ENCODE measurements at places on chromosomes 1 and 21. TPM values are rescaled to one million over a fixed set of nuclear protein-coding genes. Genes with fewer than 3 reads are reported as not detected.
A peak's percentile ranks its signal among the peaks of the same experiment; 100 is the strongest.

DNA sequence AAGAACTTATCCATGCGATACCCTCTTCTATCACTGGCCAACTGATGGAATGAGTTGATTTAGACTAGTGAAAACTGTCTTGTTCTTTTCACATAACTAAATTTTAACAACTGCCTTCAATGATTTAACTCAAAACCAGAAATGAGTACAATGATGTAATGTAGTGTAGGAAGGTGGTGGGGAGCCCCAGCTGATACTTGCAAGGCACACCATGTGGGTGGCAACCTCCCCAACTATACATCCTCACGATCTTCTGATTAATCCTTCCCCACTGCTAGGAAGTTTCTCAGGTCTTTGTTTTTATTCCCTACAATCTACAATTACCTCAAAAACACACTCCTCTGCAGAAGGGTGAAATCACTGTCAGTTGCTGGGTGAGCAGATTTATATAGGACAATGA, 100.7 kb downstream of the KCTD3 start:
- DNase-seq, result no peak

DNA sequence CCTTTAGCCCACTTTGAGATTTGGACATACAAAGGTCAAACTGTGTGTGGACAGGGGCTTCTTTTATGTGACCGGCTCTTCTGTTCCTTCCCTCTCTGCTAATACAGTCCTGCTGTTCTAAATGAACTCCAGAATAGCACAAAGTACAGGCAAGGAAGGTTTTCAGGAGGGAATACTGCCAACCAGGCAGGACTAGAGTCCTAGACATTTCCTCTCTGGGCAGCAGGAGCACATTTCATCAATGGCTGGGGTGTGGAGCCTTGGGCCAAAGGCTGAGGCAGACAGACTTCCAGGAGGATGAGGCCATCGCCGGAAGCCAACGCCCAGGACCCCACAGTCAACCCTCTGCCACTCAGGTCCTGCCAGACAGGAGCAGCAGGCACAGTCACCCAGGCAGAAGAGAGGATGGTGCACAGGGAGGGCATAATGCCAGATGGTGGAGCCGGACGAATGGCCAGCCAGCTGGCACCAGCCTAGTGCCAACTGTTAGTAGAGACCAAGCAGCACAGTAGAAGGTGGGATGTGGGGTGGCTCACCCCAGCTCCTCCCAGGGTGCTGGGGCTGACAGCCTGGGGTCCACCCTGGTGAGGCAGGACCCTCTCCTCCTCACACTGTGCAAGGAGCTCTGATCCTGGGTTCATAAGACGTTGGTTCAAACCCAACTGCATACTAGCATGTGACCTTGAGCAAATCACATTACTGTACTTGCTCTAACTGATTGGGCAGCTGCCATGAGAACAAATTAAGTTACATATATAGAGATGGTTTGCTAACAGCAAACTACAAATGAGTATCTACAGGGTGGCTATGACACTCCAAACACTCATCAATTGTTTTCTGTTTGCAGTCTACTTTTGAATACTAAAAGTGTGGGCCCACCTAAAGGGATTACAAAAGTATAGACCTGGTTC, 410.7 kb downstream of the SIPA1L2 start:
- no peak for DNase-seq

DNA sequence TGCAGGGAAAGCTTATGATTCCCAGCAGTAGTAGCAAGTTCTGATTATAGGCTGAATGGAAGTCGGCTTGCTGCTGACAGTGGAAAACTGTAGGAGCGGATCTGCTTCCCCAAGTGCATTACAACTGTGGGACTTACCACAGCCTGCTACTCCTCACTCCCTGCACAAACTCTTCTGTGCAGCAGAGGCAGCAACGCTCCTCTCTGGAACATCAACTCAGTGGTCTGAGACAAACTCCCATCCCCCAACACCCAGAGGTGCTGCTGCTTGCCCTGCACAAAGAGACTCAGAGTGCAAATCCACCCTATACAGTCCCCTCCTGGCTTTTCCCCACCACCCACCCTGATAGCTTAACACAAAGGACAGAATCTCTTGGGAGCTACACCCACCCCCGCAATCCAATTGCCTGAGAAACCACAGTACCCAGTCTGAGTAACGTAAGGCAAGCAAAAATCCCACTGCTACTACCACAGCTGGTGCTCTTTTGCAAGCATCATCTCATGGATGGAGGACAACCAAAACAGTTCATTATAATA, 1455.2 kb downstream of the AMY1C start:
- DNase-seq, result no peak

GRCh38 chr1:151992303-151993083, 1.2 kb downstream of the S100A10 start:
- DNase-seq, result peak; percentile 44

- DNase-seq, result no peak
Measured at GRCh38 chr1:221963742-221964141, 221.9 kb upstream of the DUSP10 start.

- no peak for DNase-seq
Measured at GRCh38 chr1:208100106-208100505, 144.1 kb downstream of the PLXNA2 start.

GRCh38 chr1:54604051-54604450, 19.3 kb downstream of the FAM151A start:
- DNase-seq, result no peak

DNA sequence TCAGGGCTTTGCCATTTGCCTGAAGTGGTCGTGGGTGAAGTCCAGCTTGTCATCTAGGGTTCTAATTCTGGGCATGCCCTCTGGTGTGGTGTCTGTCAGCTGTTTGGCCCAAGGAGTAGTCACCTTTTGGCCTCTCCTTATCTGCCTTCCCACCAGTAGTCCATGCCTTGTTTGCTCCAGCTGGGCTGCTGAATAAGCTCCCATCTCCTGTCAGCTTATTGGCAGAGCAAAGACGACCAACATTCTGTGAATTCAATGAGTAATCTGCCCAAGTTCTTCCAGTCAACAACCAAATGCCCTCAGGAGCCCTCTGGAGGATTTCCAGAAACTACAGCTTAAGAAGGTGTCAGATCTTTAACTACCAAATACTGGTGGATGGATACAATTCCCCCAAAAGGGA, 7.0 kb downstream of the BCAN start:
- DNase-seq, result no peak

GRCh38 chr1:116390195-116390594, 17.2 kb downstream of the ATP1A1 start:
- DNase-seq, result peak; percentile 80

GRCh38 chr21:43864313-43864961, 586 bp upstream of the AGPAT3 start:
- peak; percentile 53 for DNase-seq

GRCh38 chr1:218339267-218339831, 5.8 kb upstream of the TGFB2 start:
- DNase-seq, result no peak

- DNase-seq, result no peak
Measured at GRCh38 chr1:3772715-3773571, at the start of gene SMIM1. Gene SMIM1, plus strand, starts transcription at chr1:3772749. Its CDS starts 2,625 bp downstream, at chr1:3775374.

DNA sequence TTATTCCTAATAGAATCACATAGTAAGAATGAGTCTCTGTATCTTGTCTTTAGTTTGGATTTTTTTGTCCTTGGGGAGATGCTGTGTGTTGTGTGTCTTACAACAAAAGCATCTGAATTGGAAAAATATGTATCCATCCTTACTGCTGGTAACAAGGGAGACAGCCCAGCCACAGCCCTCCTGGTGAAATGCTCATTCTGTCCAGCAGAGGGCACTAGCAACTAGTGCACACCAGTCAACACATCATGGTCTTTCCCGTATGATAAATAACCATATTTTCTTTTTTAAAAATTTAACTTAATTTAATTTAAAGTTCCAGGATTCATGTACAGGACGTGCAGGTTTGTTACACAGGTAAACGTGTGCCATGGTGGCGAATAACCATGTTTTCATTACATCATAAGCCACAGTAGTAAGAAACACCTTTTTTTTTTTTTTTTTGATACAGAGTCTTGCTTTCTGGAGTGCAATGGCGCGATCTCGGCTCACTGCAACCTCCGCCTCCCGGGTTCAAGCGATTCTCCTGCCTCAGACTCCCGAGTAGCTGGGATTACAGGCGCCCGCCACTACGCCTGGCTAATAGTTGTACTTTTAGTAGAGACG, 245.1 kb downstream of the PTBP2 start:
- DNase-seq, result peak; percentile 79

GRCh38 chr1:114691061-114691460, 4.3 kb downstream of the AMPD1 start:
- DNase-seq, result no peak

- DNase-seq, result no peak
Measured at GRCh38 chr1:33338440-33339211, 17.7 kb upstream of the A3GALT2 start.

- no peak for DNase-seq
Measured at GRCh38 chr1:174286042-174286441, 126.7 kb downstream of the RABGAP1L start.

DNA sequence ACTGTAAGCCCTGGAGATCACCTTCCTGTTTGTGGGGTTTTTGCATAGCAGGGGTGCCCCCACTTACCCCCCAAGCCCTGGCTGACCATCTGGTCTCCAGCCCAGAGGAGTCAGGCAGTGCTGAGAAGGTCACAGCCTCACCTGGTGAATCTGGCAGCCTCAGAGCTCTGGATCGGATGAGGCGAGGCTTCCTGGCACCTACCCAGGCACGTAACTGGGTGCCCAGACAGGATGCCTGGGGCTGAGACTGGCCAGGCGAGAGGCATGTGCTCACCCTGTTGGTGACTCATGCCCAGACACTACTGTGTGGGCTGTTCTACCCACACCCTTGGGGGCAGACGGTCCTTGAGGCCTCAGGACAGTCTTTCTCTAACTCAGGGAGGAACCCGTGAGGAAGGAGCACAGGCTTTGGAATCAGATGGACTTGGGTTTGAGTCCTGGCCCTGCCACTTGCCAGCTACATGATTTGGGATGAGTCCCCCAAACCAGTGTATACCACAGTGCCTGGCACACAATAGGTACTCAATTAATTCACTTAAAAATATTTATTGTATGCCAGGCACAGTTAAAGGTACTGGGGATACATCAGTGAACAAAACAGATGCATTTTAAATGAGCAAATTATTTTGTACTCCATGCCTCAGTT, 15.1 kb upstream of the PADI3 start:
- no peak for DNase-seq

GRCh38 chr1:24909388-24909898, 20.6 kb downstream of the RUNX3 start:
- no peak for DNase-seq

- no peak for DNase-seq
Measured at GRCh38 chr1:180969434-180969833, 53.2 kb downstream of the STX6 start.

- DNase-seq, result no peak
Measured at GRCh38 chr1:60913039-60913438, 169.3 kb upstream of the NFIA start.

GRCh38 chr21:16082038-16082816, 352.4 kb downstream of the USP25 start:
- DNase-seq, result no peak

DNA sequence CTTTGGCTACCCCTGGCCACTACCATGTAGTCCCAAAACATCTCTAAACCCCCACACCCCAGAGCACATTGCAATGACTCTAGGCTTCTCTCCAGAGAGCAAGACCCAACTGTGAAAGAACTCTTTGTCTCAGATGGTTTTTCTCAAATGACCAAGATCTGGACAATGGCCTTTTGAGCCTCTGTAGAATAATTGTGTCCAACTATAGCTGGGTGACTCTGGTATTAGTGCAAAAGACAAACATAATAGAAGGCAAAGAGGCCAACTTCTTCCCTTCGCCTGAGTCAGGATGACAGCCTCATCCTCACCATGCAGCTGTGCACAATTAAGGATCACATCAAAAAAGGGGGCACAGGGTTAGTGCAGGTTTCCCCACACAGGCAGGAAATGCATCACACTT, 139.6 kb downstream of the BRINP2 start:
- no peak for DNase-seq

DNA sequence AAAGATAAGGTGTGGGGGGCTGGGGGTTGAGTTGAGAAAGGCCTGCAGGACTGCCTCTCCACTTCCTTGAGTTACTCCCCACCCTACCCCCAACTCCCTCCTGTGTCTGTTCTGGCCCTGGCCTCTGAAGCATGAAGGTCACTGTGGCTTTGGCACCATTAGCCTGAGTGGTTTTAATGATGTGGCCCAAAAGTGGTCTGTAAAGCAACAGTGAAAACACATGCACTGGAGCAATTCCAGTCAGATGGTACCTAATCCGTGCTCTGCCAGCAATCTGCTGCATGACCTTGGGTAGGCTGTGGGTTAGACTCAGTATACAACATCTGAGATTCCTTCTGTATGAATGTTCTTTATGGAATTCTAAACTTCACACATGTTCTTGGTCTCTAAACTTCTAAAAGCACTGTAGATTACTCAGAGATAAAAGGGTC, 86.5 kb upstream of the ATP1A1 start:
- no peak for DNase-seq

GRCh38 chr1:227766653-227767277, 31.5 kb downstream of the SNAP47 start:
- DNase-seq, result no peak

GRCh38 chr1:68442822-68443556, 6.8 kb downstream of the RPE65 start:
- peak; percentile 9 for DNase-seq

GRCh38 chr21:35801391-35801790, 258.9 kb downstream of the SETD4 start:
- no peak for DNase-seq

DNA sequence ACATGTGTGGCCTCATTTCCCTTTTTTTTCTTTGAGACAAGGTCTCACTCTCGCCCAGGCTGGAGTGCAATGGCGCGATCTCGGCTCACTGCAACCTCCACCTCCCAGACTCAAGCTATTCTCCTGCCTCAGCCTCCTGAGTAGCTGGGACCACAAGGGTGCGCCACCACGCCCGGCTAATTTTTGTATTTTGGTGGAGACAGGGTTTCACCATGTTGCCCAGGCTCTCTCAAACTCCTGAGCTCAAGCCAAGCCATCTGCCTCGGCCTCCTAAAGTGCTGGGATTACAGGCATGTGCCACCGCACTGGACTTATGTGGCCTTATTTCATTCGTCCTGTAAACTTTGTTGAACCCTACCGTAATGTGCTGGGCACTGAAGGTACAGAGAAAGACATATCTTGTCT, 569 bp upstream of the WARS2 start:
- DNase-seq, result peak; percentile 72

Gene OR2T29
- not detected for total RNA-seq

Gene GGPS1
- 37.5 TPM for total RNA-seq

Gene DPH2
- total RNA-seq, result 24.8 TPM

Gene CFHR1
- total RNA-seq, result not detected

Gene KCNH1
- total RNA-seq, result not detected

Gene S100A7A
- total RNA-seq, result not detected

Gene C1QTNF12
- total RNA-seq, result 3.8 TPM

Data from activated CD4-positive, alpha-beta memory T cell treated with anti-CD3 and anti-CD28 coated beads for 36 hours (primary cell).